ENCODE measurements at places on chromosomes 3 and 15.

DNA sequence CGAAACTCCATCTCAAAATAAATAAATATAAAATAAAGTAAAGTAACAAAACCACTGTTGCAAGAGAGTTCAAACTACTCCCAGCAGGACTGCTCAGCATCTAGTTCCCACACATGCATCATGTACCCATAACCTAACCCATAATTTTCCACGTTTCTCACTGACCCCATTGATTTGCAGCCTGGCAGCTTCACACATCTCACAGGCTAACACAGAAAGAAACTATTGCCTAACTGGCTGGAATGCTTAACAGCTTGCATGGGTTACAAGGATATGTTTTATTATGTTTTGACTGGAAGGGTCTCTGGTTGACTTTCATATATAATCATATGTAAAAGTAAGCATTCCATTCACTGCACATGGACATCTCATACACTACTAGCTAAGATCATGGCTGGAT is 55.6 kb upstream of the TBC1D23 start:
- no peak for DNase-seq

DNA sequence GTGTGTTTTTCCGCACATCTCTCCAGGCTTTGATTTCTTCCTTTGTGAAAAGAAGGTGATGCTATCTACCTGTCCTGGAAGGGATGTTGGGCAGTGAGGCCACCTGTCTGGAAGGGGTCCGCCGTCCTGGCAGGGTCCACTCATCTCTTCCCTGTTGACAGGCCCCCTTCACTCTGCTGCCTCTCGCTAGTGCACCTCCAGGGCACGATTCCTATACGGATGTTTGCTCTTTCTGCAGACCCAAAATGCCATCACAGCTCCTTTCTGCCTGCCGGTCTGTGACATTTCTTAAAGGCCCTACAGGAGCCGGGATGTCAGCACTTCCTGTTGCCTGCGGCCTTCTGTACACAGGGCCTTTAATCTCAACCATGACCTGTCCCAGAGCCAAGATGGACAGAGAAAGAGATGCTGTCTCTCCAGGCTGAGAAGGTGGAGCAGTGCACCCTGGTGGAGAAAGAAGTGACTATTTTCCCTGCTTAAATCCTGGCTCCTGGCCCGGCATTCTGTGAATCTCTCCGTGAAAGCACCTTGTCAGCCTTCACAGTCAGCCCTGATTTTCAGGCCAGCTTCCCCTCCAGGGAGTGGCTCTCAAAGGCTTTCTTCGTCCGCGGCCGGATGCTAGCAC is 7.4 kb downstream of the FAM3D start:
- DNase-seq: no peak

DNA sequence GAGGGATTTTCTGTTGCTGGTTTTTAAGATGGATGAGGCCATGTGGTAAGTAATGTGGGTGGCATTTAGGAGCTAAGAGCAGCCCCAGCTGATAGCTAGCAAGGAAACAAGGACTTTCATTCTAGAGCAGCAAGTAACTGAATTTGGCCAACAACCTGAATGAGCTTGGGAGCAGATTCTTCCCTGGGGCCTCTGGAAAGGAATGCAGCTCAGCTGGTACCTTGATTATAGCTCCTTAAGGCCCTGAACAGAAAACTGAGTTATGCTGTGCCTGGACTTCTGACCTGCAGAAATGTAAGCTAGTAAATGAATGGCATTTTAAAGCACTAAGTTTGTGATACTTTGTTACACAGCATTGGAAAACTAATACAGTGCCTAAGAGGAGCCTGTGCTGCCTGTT is 565.5 kb downstream of the PDCD6IP start:
- DNase-seq: no peak

DNA sequence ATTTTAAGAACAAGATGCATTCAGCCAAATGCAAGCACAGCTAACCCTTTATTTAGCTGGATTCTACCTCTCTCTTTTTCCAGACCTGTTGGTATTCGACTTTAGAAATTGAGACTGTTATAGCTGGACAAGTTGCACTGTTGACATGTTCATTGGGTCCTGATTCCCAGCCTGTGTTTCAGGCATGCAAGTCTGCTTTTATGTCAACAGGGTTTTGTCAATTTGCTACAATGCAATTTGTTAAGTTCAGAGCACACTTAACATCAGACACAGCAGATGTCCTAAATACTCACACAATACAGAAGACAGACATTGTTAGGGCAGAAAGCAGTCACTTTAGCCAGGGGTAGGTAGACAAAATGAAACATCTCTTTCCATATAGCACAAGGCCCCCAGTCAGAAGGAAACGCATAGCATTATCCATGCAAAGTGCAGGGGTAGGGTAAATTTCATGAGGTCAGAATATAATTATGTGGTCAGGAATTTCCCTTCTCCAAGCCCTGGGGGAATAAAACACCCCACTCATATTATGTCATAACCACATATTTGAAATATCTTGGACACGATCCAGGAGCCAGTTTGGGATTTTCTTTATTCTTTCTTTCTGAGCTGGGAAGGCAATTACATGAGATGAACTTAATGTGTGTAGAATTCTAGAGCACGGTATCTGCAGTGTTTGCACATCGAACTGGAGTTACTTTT is 504.1 kb downstream of the NTRK3 start:
- no peak for DNase-seq

DNA sequence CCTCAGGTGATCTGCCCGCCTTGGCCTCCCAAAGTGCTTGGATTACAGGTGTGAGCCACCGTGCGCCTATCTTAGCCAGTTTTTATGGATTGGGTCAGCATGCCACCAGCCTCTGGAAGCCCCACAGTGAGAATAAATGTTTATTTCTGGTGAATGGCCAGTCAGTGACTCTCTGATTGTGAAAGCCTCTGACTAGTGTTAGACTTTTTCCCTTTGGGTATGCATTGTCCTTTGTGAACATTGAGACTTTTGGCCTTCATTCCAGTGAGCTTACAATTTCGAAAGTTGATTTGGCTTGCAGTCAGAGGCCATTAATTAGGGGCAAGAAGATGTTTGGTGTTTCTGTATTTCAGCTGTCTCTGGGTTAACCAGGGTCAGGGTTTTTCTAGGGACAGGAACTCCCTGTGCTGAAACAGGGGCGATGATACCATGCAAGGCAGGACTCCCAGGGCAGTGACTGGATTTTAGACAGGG is 274.5 kb upstream of the C2CD4B start:
- no peak for DNase-seq

- no peak for DNase-seq
Measured at GRCh38 chr3:178562143-178562946, 26.1 kb downstream of the KCNMB2 start.

- DNase-seq: no peak
Measured at GRCh38 chr3:124412644-124413043, 317.6 kb upstream of the UMPS start.

DNA sequence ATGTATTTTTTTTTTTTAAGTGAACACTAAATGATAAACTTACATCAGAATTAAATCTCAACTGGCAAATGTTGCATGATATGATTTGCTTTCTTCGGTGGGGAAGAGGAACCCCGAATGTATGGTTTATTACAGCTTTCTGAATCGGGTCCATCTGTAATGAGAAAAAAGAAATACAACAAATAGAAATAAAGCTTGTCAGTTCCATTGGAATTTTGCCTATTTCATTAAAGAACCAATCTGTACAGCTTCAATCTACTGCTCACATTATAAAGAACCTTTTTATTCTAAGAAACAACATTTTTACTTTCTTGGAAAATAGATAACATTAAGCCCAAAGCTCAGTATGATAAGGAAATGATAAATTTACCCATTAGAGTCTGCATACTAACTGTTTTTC is 186.5 kb downstream of the ZNF385D start:
- no peak for DNase-seq

GRCh38 chr15:30958219-30958618 is 33.2 kb downstream of the MTMR10 start:
- no peak for DNase-seq

DNA sequence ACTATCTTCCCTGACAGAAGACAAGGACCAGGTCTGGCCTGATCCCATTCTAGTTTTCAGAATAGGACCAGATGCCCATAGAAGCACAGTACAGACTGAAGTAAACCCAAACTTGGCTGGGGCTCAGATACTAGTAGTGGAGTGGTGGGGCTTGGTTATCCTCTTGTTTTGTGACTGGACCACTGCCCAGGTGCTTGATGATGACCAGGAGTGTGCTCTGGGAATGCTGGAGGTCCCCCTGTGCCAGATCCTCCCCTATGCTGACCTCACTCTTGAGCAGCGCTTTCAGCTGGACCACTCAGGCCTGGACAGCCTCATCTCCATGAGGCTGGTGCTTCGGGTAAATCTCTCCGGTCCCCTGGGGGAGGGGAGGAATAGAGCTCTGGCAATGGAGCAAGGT is 36.3 kb downstream of the ESYT3 start:
- no peak for DNase-seq

DNA sequence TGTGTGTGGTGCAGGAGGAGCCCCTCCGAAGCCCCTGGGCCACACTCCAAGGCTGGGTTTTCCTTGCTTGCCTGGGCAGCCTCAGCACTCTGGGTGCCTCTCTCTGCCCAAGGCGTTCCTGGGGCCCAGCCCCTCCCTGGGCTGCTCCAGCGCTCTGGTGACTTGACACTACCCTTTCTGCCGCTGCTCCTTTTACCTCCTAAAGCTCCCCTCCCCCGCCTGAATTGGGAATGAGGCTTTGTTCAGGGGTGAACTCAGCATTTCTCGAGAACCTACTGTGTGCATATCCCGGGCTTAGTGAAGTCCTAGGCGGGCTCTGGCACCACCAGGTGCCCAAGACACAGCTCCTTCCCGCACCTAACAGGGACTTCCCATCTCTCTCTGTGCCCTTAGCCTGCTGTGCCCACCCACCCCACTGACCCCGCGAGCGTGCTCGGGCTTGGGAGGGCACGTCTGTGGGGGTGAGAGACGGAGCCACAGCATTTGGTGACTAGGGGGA is 1.2 kb upstream of the BAHD1 start:
- DNase-seq: no peak

- no peak for DNase-seq
Measured at GRCh38 chr3:190499122-190499521, 14.8 kb upstream of the IL1RAP start.

DNA sequence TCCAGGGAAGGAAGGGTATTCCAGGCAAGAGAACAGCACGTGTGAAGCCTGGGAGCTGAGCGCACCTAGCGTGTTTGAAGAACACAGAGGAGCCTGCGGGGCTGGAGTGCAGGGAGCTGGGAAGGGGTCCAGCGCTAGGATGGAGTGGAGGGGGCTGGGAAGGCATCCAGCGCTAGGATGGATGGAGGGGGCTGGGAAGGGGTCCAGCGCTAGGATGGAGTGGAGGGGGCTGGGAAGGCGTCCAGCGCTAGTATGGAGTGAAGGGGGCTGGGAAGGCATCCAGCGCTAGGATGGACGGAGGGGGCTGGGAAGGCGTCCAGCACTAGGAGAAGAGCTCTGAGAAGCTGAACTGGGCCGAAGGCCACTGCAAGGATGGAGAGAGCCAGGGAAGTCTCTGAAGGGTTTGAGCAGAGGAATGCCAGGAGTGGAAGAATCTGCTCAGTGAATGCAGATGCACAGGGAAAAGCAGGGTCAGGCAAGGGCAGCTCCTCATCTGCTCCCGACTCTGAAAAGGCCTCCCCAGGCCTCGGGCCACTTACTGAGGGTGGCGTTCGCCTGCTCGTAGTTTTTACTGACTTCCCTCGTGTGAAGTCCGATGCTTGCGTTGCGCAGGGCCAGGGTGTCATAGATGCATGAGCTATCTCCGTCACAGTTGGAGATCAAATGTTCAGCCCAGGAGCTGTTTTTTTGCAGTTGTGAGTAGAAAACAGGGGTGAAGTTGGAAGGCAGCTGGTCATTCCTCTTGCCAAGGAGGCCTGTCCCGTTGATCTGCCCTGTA is 39.8 kb downstream of the MUC20 start:
- DNase-seq: no peak

- no peak for DNase-seq
Measured at GRCh38 chr15:100934726-100935125, 15.6 kb downstream of the LRRK1 start.

- no peak for DNase-seq
Measured at GRCh38 chr3:86800116-86800515, 190.8 kb downstream of the VGLL3 start.

DNA sequence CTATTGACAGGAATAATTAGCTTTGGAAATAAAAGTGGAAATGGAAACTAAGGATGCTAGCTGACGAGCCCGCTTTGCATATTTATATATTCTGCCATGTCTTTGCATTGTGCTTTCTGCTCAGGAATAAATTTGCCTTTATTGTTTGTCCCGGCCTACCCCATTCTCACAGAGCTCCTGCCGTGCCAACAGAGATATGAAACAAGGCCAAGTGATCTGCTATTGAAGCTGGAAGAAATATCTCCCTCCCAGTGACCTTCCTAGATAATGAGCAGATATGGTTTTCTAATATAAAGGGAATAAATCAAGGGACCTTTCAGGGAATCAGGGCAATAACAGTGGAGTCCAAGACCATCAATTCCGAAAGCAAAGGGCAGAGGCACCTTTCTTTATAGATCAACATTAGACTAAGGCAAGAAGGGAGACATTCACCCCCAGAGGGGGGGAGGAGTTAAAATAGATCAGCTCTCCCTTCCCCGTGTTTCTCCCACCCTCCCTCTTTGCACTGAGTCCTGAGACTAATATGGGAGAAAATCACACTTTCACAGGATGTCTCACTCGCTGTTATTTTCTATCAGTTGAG is 664.6 kb downstream of the AGBL1 start:
- DNase-seq: no peak

DNA sequence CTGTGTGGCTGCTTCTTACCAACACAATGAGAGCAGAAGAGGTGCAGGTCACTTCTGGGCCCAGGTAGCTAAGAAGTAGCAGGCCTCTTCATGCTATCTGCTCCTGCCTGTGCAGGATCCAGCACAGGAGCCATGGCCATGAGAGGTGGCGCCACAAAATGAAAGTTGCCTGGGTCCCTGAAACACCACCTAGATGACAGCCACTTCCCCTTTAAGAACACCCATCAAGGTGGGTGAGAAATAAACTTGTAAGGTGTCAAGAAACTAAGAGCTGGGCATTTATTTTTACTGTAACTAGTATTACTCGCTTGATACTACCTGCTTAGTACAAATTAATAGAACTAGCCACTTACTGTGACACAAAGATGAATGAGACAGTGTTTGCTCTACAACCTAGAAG is 484.6 kb upstream of the TBL1XR1 start:
- DNase-seq: no peak

DNA sequence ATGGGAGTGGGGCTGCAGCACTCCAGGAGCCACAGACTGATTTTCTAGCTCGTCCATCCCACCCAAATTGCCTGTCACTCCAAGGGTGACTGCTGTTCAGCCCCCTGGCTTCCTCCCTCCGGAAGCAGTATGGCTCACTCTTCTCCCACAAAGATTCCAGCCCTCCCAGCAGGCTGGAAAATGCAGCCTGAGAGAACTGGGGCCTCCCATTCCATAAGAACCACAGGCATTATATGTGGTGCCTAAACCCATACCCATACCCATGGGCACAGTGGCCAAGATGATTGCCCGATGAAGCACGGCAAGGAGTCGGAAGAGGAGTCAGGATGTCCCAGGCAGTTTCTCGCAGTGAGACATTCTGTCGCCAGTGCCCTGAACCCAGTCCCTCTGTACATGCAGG is 6.0 kb upstream of the VILL start:
- DNase-seq: no peak

GRCh38 chr15:42120285-42120684 is 25.9 kb upstream of the PLA2G4D start:
- DNase-seq: no peak

GRCh38 chr15:59571606-59572005 is 40.0 kb upstream of the GCNT3 start:
- no peak for DNase-seq

- DNase-seq: no peak
Measured at GRCh38 chr3:99430348-99431134, 207.9 kb upstream of the COL8A1 start.
